Activated CD8-positive, alpha-beta T cell treated with anti-CD3 and anti-CD28 coated beads for 36 hours (primary cell): ENCODE measurements at places on chromosomes 5 and 9. TPM values are rescaled to one million over a fixed set of nuclear protein-coding genes. Genes with fewer than 3 reads are reported as not detected.

Gene OR1Q1
- total RNA-seq: not detected

Gene REXO4
- 36.7 TPM for total RNA-seq

Gene KCNN2
- total RNA-seq: not detected

Gene MYMK
- total RNA-seq: not detected

Gene IRX1
- not detected for total RNA-seq
